ENCODE measurements at places on chromosomes 11 and 22. TPM values are rescaled to one million over a fixed set of nuclear protein-coding genes. Genes with fewer than 3 reads are reported as not detected.

The HEPHL1 gene
- not detected for polyA plus RNA-seq

The GLYAT gene
- not detected for polyA plus RNA-seq

The OR51B4 gene
- polyA plus RNA-seq, result not detected

The B3GAT1 gene
- polyA plus RNA-seq, result not detected

The CASP5 gene
- polyA plus RNA-seq, result not detected

The SLC37A2 gene
- not detected for polyA plus RNA-seq

The SOX10 gene
- not detected for polyA plus RNA-seq

The HOATZ gene
- not detected for polyA plus RNA-seq

The IGSF9B gene
- polyA plus RNA-seq, result 0.59 TPM

The SDHD gene
- 159 TPM for polyA plus RNA-seq

The RFPL1 gene
- not detected for polyA plus RNA-seq

The CHST1 gene
- polyA plus RNA-seq, result not detected

The C22orf31 gene
- not detected for polyA plus RNA-seq

The MYOD1 gene
- polyA plus RNA-seq, result not detected

The CABP4 gene
- 0.84 TPM for polyA plus RNA-seq

The PLA2G3 gene
- polyA plus RNA-seq, result not detected

The POU2AF1 gene
- polyA plus RNA-seq, result 0.37 TPM

The OR51A2 gene
- not detected for polyA plus RNA-seq

The GSC2 gene
- not detected for polyA plus RNA-seq

The OR52N4 gene
- polyA plus RNA-seq, result 0.60 TPM

Data from CD4-positive, alpha-beta memory T cell (primary cell).